ENCODE measurements at places on chromosomes 7 and 10.

DNA sequence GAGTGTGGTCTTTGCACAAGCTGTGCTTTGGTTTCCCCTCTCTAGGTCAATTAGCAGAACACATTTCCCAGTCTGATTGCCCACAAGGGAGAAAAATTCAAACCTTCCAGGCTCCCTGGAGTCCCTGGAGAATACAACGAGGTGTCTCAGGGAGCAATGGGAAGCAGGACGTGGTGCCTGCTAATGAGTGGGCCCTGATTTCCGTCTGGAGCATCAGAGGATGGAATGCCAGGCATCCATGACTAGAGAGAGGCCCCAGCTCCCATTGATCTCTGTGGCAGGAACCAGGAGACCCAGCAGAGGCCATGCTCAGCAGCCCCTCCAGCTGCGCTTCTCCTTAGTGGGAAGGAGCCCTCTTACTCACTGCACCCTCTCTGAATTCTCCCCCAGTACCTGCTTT is 33.2 kb upstream of the TLX1 start:
- DNase-seq: no peak

GRCh38 chr7:130429019-130429418 is 11.8 kb downstream of the CEP41 start:
- no peak for DNase-seq

DNA sequence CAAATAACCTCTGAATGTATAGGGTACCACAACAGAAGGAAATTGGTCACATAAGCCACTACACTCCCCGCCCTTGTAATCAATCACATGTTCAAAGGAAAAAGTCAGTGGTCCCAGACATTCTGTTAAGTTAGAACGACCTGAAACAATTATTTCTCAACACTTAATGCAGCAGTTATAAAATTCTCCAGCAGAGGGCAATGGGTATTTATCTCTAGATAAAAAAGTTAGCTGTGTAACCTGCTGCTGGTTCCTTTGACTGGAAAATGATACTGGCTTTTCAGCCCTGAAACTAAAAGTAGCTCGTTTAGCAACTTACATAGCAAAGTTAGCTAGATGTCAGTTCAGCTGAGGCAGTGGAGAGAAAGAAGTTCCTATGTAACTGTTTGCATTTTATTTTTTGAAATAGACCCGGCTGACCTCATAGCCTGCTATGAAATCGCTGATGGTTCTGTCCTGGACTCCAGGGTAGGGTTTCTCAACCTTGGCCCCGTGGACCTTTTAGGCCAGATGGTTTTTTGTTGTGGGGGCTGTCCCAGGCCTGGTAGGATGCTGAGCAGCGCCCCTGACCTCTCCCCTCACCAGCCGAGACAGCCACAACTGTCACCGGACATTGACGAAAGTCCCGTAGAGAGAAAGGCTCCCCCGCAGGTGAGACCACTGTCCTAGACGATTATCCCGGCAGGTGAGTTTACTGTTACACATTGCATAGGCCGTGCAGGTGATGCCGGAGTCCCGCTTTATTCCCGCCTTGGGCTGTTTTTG is 40.2 kb upstream of the PROSER2 start:
- peak; percentile 21 for DNase-seq

DNA sequence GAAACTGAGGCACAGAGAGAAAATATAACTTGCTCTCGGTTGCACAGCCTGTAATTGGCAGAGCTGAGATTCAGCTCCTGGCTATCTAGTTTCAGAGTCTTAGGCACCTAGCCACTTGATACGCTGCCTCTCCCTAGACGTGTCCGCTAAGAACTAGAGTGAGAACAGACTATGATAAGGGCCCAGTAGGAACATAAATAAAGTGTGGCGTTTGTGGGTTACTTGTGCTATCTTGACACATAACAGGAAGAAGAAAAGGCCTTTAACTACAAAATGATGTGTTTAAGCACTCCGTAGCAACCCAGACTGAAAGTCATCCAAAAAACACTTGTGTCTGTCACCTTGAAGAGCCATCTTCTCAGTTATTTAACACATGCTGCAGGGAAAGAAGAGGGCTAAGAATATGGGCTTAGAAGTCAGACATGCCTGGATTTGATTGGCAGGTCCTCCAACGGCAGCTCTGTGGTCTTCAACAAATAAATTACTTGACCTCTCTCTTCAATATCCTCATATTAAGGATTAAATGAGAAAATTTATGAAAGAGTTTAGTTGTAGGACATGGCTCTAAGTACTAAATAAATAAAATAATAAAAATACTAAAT is 96.2 kb downstream of the SGMS1 start:
- DNase-seq: no peak

DNA sequence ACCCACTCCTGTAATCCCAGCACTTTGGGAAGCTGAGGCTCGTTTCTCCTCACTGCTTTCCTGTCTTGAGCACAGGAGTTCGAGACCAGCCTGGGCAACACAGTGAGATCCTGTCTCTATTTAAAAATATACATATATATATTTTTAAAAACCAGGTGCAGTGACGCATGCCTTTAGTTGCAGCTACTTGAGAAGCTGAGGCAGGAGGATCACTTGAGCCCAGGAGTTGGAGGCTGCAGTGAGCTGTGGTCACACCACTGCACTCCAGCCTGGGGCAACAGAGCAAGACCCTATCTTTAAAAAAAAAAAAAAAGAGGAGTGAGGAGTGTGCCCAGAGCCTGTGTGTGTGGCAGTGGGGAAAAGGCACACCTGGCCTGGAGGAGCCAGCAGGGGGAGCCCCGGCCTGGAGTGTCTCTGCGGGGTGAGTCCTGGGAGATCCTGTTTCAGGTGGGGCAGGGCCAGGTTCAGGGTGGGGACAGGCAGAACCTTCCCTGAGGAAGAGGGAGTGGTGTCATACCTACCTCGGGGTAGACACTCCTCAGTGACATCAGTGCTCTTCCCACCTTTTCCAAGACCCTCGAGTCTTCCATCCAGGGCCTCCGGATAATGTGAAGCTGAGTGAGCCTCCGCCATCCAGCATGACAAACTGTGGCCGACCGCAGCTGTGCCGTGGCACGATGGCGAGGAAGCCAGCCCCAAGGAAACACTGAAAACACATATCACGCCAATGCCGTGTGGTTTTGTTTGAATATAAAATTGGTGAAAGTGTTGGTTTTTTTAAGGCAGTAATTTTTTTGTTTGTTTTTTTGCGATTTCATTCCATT is 9.0 kb upstream of the ARPC1B start:
- DNase-seq: no peak

DNA sequence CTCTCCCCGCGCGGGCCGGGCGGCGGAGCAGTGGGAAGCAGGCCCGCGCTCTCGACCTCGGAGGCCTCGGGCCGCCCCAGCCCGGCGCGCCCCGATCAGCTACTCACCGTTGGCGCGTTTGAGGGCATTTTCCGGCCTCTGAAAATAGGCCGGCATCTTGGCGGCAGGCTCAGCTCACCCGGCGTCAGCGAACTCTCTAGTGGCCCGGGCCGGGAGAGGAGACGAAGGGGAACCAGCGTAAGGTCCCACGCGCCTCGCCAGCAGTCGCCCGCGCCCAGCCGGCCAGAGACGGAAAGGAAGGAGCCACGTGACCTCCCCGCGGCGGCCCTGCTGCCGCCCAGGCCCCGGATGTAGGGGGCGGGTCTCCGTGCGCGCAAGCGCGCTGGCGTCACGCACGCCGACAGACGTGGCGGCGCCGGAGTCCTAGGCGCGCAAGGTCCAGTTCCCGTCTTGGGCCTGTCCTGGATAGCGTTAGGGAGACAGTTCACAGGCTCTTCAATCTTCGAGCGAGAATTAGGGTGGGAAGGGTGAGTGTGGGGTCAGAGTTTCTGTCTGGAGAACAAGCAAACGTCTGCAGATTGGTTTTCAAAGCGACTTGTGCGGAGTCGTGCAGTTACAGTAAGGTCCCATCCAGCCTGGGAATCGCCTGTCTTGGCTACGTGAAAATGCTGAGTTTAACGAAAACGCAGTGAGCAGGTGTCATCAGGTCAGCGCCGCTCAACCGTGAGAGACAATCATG is at the start of gene EIF3A:
Gene EIF3A (minus strand): TSS at position 297 of the 739 bp plus-strand sequence. CDS start 141 bp downstream, at position 156.
- peak; percentile 81 for DNase-seq

DNA sequence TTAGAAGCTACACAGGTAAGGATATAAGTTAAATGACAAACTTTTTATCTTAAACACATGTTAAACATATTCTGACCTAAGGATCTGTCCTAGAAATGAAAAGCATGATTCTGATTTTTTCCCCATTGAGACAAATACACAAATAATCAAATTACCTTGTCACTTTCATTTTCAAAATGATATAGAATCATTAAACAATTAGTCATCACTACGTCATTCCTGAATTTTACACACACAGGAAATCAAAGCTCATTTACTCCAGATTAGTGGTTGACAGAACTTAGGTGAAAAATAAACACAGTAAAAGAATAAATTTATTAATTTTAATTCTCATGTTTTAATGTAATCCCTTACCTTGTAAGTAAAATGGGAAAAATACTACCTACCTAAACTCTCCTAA is 89.0 kb downstream of the AASS start:
- no peak for DNase-seq

DNA sequence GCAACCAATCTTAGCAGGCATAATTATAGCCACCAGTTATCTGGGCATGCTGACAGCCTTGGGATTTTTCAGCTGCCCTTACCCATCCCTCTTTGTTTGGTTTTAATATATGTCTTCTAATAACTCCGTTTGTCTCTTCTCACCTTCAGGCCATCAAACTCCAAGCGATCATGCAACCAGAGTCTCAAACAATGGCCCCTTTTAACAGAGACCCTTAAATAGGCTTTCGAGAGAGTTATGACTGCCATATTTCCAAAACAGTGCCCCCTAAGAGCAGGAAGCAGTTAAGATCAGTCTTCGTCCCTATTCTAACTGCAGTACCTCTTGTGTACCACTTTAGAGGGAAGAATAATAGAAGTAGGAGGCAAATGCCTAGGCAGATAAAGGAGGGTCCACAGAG is 157.5 kb downstream of the DGKB start:
- no peak for DNase-seq

DNA sequence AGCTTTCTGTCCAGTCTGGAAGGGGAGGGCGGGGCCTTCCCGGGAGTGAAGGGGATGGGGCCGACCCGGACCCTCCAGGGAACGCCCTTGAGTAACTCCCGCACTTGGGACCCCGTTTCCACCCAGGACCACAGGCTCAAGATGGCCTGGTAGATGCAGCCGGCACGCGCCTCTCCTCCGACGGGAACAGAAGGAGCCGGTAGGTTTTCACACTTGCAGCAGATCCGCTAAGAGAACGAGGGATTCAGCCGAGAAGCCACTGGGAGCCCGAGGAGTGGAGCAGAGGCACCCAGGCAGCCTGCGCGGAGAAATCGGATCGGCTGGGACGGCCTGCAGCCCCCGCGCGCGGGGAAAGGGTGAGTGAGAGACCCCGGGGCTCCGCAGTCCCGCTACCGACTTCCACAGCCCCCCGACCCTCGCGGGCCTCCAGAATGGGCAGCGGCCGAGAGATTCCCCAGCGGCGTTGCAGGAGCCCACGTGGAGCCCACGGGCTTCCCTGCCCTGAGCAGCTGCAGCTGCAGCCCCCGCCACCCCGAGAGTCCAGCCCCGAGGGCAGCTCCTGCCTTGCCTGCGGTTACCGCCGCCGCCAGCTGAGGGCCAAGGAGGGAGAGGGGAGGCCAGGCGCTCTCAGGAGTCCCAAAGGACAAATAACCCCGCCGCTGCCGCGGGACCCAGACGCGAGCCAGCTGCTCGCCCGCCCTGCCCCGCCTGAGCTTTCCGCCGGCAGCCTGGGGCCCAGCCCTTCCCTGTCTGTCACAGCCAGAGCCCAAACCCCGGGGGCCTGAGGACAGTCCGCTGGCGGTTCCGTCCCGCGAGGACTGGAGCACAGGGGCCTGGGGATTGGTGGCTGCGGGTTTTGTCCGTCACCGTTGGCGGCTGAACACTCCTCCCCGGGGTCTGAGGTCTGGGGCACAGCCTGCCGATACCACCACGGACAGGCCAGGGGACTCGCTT is 21.8 kb downstream of the IFT22 start:
- no peak for DNase-seq

- no peak for DNase-seq
Measured at GRCh38 chr10:4069491-4069890, 284.5 kb upstream of the KLF6 start.

GRCh38 chr7:44563171-44563679 is 10.5 kb downstream of the DDX56 start:
- no peak for DNase-seq

GRCh38 chr10:14536241-14537213 is 205.8 kb upstream of the FRMD4A start:
- peak; percentile 15 for DNase-seq

GRCh38 chr7:122307228-122307621 is 2.7 kb upstream of the FEZF1 start:
- DNase-seq: no peak
